ENCODE measurements at places on chromosomes 2 and 18.

- DNase-seq = no peak
Observed at GRCh38 chr2:29990129-29990528, 68.7 kb upstream of the ALK start.

- no peak for DNase-seq
Observed at GRCh38 chr18:67650686-67651385, 134.3 kb upstream of the DSEL start.

GRCh38 chr2:235663875-235664274 is 170.0 kb downstream of the AGAP1 start:
- DNase-seq = no peak

DNA sequence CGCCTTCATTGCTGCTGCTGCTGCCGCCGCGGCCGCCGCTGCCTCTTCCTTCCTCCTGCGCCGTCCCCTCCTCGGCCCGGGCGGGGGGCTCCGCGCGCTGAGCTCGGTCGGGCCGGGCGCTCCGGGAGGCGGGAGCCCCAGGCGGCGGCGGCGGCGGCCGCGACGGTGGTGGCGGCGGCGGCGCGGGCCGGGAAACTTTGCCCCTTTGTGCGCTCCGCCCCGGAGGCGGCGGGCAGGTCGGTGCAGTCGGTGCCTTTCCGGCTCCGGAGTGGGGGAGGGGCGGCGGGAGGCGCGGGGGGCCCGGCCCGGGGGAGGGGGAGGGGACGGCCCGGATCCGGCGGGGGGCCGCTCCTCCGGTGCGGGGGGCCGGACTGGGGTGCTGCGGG is 205 bp downstream of the TET3 start:
- no peak for DNase-seq

- no peak for DNase-seq
Observed at GRCh38 chr18:79699653-79700052, 20.1 kb downstream of the CTDP1 start.

DNA sequence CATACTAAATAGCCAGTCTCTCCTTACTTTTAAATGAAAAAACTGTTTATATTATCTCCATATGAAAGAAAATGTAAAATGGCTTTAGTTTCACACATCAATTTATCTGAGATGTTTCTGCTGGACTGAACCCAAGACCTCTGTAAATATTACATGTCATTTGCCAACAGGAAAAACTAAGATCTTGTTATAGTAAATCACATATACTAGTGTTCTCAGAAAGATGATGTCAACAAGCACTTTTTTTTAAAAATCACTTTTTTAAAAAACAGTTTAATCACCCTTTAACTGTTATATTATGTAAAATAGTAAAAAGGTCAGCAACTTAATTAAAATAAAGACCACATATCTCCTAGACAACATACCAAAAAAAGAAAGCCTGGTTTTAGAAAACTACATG is 46.3 kb downstream of the PTPN2 start:
- no peak for DNase-seq

GRCh38 chr18:2692508-2692907 is 37.0 kb downstream of the SMCHD1 start:
- no peak for DNase-seq

DNA sequence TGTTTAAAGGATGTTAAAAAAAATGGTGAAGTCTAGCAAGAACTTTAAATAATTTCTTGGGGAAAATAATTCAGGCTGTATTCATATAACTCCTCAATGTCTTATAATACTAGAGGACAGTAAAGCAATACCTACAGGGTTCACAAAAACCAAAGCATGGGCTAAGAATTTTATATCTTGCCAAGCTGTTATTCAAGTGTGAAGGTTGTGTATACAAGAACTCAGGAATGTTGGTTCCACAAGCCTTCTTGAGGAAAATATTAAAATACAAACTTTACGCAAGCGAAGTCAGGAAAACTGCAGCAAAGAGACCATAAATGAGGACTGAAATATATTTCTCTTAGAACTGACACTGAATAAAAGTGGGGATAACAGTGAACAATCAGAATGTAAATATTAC is 76.1 kb upstream of the DNAJC10 start:
- no peak for DNase-seq

GRCh38 chr2:209324281-209324680 is 99.6 kb upstream of the MAP2 start:
- DNase-seq = no peak

- no peak for DNase-seq
Observed at GRCh38 chr2:99607454-99607853, 117.6 kb upstream of the REV1 start.

DNA sequence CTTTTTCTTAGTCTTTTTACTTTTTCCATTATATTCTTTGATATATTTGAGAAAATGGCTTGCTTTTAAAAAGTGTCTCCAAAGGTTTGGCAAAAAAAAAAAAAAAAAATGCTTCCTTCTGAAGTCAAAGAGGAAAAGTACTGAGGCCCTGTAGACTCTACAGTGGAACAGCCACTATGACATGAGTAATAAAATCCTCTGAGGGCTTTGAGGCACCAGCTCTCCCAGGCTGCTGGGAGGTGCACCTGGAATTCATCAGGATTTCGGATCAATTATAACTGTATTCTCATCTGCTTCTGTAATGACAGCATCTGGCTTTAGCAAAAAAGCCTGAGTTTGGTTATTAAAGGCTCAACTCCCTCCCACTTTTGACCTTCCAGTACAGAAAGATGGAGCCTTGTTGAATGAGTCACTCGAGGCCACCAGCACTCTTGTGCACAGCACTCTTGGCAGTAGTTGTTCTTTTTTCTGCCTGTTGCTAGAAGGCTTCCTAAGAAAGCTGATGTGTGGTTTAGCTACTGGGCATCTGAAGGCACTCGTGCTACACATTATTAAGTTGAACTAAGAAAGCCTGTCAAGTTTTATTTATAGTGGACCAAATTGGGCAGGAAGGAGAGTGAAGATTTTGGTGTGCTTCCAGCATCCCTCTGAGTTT is 131.3 kb downstream of the PRPF40A start:
- DNase-seq = peak; percentile 76

- no peak for DNase-seq
Observed at GRCh38 chr2:8628179-8628865, 53.5 kb upstream of the ID2 start.

DNA sequence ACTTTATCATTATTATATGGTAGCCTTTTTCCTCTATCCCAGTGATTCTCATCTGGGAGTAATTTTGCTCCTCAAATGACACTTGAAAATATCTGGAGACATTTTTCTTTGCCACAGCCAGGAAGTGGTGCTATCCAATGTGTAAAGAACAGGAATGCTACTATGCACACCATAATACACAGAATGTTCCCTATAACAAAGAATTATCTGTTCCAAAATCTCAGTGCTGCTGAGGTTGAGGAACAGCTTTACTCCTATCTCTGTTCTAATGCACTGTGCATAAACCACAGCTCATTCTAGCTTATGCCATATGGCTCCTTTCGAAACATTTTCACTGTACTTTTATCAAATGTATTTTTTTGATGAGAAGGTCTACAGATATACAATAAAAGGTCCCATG is 1231.2 kb upstream of the CELF4 start:
- no peak for DNase-seq

DNA sequence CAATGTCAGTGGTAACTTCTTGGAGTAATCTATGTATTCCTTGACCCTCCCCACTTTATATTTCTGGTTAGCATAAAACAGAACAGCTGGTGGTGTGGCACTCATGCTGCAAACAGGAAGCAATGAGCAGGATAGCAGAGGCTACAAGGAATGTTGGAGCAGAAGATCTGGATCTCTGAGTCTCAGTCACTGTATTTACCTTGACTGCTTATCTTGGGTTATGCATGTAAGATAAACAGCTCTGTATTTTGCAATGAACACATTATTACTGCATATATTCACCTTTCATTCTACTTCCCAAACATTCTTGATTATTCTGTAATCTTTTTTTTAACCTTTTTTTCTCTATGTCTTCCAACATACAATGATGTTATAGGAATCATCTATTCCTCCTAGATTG is 977.9 kb upstream of the CNTNAP5 start:
- DNase-seq = no peak

GRCh38 chr2:9211496-9211895 is 4.9 kb downstream of the ASAP2 start:
- no peak for DNase-seq

DNA sequence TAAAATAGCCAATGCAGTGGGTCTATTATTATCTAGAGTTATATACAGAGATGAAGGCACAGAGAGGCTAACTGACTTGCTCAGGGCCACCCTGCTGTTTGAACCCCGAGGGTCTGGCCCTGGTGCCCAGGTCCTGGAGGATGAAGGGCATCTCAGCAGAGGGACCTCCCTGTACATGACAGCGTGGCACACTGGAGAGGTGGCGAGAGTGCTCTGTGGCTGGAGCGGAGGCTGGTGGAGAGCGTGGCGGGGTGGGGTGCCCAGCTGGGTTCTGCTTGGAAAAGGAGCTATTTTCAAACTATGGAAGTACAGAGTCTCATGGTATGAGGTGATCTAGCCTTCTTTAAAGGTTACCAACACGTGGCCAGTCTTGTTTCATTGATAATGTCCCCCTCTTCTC is 35.8 kb downstream of the GREB1 start:
- no peak for DNase-seq

GRCh38 chr2:86199834-86200177 is 549 bp downstream of the MRPL35 start:
- DNase-seq = no peak

DNA sequence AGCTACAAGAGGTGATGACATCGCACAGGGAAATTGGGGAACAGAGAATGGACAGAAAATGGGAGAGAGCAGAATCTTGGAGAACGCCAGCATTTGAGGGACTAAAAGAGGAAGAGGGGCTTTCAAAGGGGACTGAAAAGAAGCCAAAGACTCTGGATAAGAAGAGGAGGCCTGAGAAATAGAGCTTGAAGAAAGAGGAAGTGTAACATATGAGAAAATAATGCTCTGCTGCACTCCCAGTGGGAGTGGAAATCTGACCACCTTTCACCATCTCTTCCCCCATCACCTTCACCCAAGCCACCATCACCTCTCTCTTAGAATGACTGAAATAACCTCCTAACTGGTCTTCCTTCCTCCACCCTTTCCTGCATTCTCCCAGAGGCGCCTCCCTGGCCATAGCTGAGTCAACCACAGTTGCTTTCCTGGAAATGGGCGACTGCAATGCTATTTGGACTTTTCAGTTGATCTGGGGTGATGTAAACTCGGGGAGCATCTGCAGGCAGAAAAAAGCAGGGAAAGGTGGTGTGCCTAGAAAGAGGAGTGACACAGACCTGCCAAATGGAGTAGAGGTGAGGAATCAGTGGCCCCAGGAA is 16.8 kb downstream of the CXCR1 start:
- no peak for DNase-seq

DNA sequence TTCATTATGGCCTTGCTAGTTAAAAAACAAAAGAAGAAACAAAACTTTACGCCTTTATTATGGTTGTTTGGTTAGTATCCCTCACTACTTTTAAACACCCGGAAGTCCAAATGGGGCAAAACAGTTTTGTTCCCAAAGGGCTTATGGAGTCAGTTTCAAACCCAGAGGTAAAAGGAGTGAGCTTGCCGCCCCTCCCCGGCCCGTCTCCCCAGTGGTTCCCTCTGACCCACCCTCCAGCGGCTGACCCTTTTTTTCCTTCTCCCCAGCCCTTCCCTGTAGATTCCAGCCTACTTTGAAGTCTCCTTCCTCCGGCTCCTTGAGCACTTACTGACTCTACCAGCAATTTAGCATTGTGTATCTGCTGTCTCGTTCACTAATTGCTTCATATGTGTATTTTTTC is 209.2 kb downstream of the ICOS start:
- DNase-seq = no peak

- no peak for DNase-seq
Observed at GRCh38 chr2:123366239-123366837, 658.7 kb upstream of the CNTNAP5 start.

DNA sequence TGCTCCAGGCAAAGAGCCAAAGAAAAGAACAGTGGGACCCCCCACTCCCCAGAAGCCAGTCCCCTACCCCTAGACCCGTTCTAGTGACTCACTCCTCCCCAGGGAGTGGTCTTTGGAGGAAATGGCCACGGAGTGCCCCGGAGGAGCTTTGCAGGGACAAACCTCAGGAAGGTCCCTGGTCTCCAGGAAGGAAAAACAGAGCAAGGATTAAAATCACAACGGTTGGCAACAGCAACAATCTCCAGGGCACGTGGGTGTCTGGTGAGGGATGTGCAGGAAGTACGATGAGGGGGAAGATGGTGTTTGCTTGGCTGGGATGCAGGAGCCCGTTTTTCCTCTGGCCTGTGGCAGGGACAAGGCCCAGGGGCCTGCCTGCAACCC is 135.0 kb downstream of the SMAD2 start:
- no peak for DNase-seq

DNA sequence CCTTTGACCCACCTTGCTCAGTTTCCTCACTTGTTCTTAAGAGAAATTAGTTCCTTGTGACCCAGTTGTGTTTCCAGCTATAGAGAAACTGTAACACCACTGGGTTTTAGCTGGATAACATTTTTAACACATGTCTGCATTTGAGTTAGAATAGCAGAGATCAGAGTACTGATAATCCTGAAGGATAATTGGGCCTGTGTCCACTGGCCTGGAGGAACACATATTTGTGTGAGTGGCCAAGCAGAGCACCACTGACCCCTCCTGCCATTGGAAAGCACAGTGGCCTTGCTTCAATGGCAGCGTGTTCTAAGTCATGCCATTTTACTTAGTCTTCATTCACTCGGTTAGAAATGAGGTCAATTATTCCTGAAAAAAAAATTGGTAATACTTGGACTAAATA is 42.6 kb downstream of the PKP4 start:
- no peak for DNase-seq

- no peak for DNase-seq
Observed at GRCh38 chr2:10529611-10530010, 81.5 kb upstream of the ODC1 start.

- no peak for DNase-seq
Observed at GRCh38 chr2:105194022-105194675, 47.4 kb upstream of the GPR45 start.

DNA sequence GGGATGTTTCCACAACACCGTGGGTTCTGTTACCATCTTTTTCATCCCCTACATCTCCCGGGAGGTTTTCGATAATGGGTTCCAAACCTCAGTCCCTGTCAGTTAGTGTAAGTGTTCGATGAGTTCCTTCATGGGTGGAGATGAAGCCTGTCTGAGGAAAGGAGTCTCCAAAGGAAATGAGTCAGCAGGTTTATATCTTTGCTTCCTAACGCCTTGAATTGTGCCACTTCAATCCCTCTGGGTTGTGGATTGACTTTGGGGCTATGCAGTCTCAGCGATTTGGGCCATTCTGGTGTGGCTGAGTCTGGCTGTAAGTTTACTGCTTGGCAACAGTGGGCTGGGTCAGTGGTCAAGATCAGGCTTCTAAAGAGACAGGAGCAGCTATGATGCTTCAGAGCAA is 1.2 kb downstream of the SERPINB5 start:
- no peak for DNase-seq

GRCh38 chr18:9568186-9568585 is 46.2 kb downstream of the PPP4R1 start:
- DNase-seq = no peak

DNA sequence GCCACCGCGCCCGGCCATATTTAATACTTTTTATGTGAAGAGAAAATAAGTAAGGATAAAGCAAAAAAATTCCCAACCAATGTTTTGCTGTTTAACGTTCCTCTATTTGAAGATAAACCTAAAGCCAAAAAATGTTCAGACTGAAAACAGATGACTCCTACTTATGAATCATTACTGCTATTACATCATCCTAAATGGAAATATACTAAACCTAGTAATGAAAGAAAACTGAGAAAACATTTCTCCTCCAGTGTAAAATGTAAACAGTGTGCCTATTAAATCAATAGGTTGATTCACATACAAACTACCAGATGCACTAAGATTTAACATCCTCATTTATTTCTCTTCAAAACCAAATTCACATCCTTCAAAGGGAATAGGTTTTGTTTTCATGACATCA is 43.5 kb downstream of the CWC22 start:
- DNase-seq = peak; percentile 5
